Right forelimb (tissue), 1 donor: ENCODE measurements at places on chromosomes 11 and 22.

GRCh38 chr11:107041088-107041444 lies 22.8 kb upstream of the GUCY1A2 start:
- DNase-seq: no peak

DNA sequence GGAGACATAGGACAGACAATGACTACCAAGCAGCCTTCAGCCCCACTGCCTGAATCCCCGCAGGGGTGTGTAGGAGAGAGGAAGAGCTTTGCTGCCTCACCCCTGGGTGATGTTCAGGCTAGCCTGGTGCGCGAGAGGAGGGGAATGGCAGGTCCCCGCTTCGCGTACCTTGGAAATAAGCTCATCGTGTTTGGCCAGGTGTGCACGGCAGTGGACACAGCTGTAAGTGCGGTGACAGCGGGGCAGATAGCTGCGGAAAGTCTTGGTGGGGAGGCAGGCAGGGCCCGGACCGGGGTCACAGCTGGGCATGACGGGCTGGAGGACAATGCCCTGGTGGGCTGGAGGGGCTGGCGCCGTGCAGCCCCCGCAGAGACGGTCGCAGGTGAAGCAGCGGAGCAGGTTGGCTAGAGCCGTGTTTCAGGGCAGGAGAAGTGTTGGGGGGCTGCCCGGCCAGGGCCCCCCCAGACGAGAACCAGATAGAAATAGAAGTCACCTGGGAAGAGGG lies 2.9 kb downstream of the YPEL4 start:
- peak; percentile 52 for DNase-seq

- no peak for DNase-seq
These were observed 50.7 kb downstream of the RRAS2 start for GRCh38 chr11:14308114-14308896.

DNA sequence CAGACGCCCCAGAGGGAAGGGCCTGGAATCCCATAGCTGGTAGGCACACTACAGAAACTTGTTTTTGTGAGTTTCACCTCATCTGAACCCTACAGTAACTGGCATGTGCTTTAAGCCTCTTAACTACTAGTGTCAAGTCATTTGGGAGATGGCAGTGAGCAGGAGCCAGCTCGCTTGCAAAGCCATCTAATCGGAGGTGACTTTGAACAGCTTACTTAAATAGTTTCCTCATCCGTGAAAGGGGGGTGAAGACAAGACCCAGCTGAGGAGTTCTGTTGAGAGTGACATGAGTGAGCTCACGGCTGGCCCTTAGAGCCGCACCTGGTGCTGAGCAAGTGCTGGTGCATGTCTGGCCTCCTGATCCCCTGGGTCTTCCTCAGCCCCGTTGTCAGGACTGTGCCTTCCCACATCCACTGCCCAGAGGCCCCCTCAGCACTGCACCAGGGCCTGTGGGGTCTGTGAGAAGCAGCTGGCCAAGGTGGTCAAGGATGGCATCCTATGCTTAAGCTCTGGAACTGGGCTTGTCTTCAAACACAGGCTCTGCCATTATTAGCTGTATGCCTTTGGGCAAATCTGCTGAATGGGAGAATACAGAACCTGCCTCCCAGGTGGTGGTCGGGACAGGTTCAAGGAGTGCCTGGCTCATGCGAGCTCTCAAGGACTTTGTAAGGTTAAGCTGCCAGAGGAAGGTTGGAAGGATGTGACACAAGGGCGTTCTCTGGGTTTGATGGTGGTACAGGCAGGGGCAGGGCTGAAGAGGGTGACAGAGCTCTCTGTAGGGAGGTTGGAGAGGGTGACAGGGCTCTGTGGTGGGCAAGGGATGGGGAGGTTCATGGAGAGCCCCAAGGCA lies 27.3 kb downstream of the INCENP start:
- no peak for DNase-seq
